ENCODE measurements at places on chromosomes 7 and 10. TPM values are rescaled to one million over a fixed set of nuclear protein-coding genes. Genes with fewer than 3 reads are reported as not detected.

DNA sequence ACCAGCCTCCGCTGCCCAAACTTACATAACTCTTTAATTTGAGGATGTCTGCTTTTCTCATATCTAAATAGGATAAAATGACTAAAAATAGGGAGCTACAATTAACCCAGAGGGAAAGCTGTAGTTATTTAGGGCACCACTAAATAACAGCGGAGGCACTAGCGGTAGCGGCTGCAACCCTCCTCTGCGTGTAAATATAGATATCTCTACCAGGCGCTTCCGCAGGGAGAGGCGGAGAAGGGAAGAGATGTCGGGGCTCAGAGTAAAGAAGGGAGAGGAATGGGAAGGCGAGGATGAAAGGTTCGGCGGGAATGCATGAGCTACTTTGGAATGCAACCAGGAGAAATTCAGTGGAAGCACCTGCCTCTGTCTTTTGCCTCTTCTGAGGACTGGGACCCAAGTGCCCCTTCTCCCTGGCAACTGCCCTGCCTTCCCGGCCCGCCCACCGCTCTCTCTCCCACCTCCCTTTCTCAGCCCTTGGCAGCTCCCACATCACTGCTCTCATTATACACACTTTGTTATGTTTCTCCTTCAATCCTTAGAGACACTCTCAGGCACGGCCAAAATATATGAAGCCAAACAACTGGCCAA lies 698.3 kb downstream of the PARD3 start:
- DNase-seq, result no peak
- no peak overlapping the region for H3K27ac ChIP-seq
- H3K27me3 ChIP-seq, result no peaks in the 10 kb centered on the region
- H3K36me3 ChIP-seq, result no peaks in the 10 kb centered on the region
- no peaks in the 10 kb centered on the region for H3K4me1 ChIP-seq
- no peak overlapping the region for H3K4me3 ChIP-seq

DNA sequence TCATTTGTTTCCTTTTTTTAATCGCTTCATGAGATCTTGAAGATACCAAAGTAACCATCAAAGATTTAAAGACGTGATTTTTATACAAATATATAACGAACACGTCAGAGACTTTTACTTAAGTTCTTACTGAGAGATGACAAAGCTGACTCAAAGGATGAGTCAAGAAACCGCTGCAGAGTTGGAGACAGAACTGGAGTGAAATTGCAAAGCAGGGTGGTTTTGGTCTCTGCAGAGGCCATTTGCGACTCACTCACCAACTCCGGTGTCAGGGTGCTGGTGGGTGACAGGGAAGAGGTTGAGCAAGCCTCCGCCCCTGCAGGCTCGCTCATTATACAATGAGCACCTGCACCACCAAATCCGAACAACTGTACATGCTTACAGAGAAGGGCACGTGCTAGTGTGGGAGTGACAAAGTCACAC lies 75.2 kb downstream of the DNAJB6 start:
- H3K4me3 ChIP-seq, result no peak overlapping the region
- peaks cover 9% of the 10 kb centered on the region for H3K4me1 ChIP-seq

DNA sequence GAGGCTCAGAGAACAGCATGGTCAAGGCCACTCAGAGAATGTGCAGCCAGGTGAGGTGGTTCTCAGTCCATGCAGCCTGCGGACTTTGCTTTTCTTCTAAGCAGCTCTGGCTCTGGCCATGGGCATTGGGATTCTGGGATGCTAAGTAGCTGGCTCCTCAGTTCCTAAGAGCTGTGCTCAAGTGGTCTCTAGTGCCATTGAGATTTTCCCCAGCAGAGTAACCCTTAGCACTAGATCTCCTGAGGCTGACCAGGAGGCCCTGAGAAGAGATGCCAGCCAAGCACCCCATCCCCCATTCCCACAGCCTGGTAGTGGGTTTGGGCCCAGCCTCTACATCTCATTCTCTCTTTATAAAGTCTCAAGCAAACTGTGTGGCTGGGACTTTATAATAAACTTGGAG lies 77.1 kb downstream of the KCNMA1 start:
- H3K27ac ChIP-seq, result no peak overlapping the region
- no peaks in the 10 kb centered on the region for H3K36me3 ChIP-seq
- DNase-seq, result no peak
- no peaks in the 10 kb centered on the region for H3K4me1 ChIP-seq
- H3K27me3 ChIP-seq, result no peaks in the 10 kb centered on the region

DNA sequence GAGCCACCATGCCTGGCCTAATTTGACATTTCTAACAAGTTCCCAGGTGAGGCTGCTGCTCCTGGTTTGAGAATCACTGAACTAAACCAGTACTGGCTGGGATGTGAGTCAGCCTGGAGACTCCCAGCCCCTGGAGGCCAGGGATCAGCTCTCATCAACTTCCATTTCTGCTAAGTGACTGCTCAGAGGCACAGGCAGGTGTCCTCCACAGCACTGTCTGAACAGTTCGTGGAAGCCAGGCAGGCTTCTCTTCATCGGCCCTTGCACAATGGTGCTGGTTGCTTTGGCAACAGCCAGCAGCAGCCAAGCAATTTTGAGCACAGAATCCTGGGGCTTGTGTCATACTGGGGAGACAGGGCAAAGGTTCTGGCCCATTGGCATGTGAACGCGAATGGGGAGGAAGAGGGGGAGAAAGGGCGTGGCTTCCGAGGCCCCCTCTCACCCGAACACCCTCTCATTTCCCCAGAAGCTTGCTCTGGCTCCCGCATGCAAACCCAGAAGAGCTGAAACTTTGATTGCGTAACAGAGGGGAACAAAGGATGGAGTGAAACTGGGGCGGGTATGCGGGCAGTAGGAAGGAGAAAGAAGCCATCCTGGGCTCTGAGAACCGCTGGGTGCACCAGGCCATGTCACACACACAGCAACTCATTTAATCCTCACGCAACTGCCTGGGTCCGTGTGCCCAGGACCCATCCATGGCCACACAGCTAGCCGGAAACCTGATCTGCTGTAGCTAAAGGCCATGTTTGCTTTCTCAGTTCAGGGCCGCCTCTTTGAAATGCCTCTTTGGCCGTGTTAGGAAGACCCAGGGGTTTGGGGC lies 9.0 kb upstream of the POR start:
- DNase-seq, result no peak
- no peaks in the 10 kb centered on the region for H3K36me3 ChIP-seq
- no peaks in the 10 kb centered on the region for H3K27me3 ChIP-seq
- H3K4me1 ChIP-seq, result no peaks in the 10 kb centered on the region

GRCh38 chr10:102401735-102402511 lies 6.4 kb downstream of the NFKB2 start:
- H3K27me3 ChIP-seq, result no peaks in the 10 kb centered on the region
- H3K27ac ChIP-seq, result no peak overlapping the region
- DNase-seq, result no peak

GRCh38 chr10:88385601-88386203 lies 197.4 kb downstream of the RNLS start:
- no peaks in the 10 kb centered on the region for H3K36me3 ChIP-seq
- H3K4me3 ChIP-seq, result peak overlapping the region; percentile 0
- no peaks in the 10 kb centered on the region for H3K27me3 ChIP-seq
- no peak for DNase-seq
- peak overlapping the region; percentile 90 for H3K27ac ChIP-seq

DNA sequence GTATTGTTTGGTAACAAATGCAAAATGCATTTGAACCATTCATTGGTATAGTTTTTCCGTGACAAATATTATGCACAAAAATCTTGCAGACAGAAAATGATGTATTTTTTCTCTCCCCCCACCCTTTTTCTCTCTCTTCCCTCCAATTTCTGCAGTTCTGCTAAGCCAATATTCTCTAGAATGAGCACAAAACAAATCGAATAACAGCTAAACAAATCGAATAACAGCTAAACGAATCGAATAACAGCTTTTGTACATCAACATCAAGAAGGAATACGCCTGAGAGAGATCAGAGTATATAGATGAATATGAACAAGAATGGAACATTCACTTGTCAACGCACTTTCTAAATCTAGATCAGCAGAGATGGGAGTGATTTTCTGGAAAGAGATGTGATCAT lies 108.0 kb upstream of the KMT2E start:
- H3K36me3 ChIP-seq, result no peaks in the 10 kb centered on the region
- no peaks in the 10 kb centered on the region for H3K4me1 ChIP-seq
- H3K27ac ChIP-seq, result no peak overlapping the region
- no peak overlapping the region for H3K4me3 ChIP-seq
- no peaks in the 10 kb centered on the region for H3K27me3 ChIP-seq
- DNase-seq, result no peak

- peaks cover 34% of the 10 kb centered on the region for H3K4me1 ChIP-seq
- DNase-seq, result no peak
- no peak within 1 kb of the TSS for H3K4me3 ChIP-seq
- no peak within 1 kb of the TSS for H3K27ac ChIP-seq
These were observed at the start of gene DLX5 for GRCh38 chr7:97024209-97025129. DLX5 (minus strand) TSS chr7:97024831; CDS start chr7:97024623, 208 bp downstream.

- no peak for DNase-seq
- no peak overlapping the region for H3K27ac ChIP-seq
- peaks cover 6% of the 10 kb centered on the region for H3K27me3 ChIP-seq
- no peak overlapping the region for H3K4me3 ChIP-seq
These were observed 73.1 kb upstream of the ADAM12 start for GRCh38 chr10:126461289-126461940.

DNA sequence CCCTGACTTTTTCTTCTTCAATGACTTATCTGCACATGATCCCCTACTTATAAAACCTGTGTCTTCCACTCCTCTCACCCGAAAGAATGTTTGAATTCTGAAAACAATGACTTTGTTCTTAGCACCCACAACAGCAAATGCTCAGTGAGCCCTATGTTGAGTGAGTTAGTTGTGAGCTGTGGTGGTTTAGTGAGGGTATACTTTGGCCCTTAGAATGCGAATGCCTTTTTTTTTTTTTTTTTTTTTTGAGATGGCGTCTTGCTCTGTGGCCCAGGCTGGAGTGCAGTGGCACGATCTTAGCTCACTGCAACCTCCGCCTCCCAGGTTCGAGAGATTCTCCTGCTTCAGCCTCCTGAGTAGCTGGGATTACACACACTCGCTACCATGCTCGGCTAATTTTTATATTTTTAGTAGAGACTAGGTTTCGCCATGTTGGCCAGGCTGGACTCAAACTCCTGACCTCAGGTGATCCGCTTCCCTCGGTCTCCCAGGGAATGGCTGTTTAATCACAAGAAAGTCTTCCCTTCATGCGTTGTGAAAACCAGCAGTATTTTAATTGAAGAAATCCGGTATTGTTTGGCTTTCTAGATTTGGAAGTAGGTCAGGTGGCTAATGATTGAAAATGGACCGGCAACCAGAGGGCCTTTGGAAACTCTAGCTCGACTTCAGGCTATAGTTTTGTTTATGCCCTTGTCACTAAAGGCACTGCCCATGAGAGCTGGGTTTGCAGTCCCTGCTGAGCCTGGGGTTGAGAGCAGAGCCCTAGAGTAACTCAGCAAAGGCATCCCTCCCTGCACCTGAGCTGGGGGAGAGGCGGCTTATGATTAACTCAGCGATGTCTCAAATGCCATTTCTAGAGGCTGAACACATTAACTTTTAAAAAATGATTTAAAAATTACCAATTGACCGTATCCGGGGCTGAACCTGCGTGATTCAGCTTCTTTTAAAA lies 41.3 kb downstream of the CUX1 start:
- no peak overlapping the region for H3K27ac ChIP-seq
- H3K27me3 ChIP-seq, result no peaks in the 10 kb centered on the region
- no peak overlapping the region for H3K4me3 ChIP-seq
- H3K36me3 ChIP-seq, result no peaks in the 10 kb centered on the region
- DNase-seq, result no peak
- H3K4me1 ChIP-seq, result peaks cover 33% of the 10 kb centered on the region

DNA sequence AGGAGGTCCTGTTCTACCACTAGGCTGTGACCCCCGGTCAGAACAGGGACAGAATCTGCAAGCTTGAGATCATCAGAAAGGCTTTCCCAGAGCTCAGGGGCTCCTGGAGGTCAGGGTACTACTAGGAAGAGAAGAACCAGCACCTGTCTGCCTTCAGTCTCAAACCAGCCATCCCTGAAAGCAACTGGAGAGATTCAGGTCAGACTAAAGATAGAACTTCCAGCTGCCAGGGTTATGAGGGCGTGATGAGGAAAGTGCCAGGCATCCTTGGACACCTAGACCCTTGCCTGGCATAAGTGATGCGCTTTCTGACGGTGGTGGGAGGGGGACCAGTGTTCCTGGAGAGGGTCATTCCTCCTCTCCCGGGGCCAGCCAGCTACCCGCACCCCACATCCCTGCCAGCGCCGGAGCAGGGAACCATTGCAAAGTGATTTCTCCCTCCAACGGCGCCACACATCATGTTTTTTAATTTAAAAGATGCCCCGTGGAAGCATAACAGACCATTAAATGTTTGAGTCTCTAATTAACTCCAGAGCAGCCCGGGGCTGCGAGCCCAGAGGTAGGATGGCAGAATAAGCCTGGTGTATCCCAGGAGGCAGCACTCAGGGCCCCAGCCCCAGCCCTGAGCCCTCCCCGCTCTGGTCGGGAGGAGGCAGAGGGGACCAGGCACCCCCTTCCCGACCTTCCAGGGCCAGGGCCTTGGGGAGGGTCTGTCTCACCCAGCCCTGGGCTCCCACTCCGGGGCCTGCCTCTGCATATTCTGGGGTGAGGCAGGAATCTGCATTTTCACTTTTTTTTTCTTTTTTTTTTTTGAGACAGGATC lies 64.0 kb downstream of the ELFN1 start:
- no peaks in the 10 kb centered on the region for H3K36me3 ChIP-seq
- H3K4me3 ChIP-seq, result no peak overlapping the region
- H3K4me1 ChIP-seq, result peaks cover 20% of the 10 kb centered on the region
- no peak for DNase-seq

DNA sequence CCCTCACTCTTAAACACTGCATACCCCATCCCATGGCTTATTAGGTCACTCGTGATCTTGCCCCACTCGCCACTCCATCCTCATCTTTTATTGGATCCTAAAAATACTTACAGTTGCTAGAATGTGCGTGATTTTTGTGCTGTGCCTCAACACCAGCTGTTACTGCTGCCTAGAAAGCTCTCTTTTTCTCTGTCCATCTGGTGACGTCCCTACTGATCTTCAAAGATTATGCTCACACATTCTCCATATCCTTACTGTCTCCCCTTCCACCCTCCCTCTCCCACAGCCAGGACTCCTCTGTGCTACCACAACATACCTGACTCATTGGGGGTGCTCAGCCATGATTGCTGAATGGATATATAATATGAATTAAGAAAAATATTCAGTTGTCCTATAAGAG lies 42.0 kb downstream of the CDK6 start:
- DNase-seq, result no peak
- no peaks in the 10 kb centered on the region for H3K4me1 ChIP-seq
- no peaks in the 10 kb centered on the region for H3K27me3 ChIP-seq
- no peaks in the 10 kb centered on the region for H3K36me3 ChIP-seq
- H3K4me3 ChIP-seq, result no peak overlapping the region
- no peak overlapping the region for H3K27ac ChIP-seq

Gene SUGCT
- total RNA-seq, result 0.59 TPM

Gene RAPGEF5
- 0.33 TPM for total RNA-seq

Gene APBB1IP
- total RNA-seq, result 119 TPM

Gene CXCL12
- total RNA-seq, result not detected

Gene ZC3HAV1L
- total RNA-seq, result 2.3 TPM

Gene SFXN3
- 74.5 TPM for total RNA-seq

Gene SLC25A13
- total RNA-seq, result 20.8 TPM

Gene EN2
- not detected for total RNA-seq

Gene ITGB8
- total RNA-seq, result 0.39 TPM

Gene SPRN
- total RNA-seq, result not detected

Gene GALNT17
- not detected for total RNA-seq

Measured in natural killer cell (primary cell).